ENCODE measurements at places on chromosomes 6 and 20.

DNA sequence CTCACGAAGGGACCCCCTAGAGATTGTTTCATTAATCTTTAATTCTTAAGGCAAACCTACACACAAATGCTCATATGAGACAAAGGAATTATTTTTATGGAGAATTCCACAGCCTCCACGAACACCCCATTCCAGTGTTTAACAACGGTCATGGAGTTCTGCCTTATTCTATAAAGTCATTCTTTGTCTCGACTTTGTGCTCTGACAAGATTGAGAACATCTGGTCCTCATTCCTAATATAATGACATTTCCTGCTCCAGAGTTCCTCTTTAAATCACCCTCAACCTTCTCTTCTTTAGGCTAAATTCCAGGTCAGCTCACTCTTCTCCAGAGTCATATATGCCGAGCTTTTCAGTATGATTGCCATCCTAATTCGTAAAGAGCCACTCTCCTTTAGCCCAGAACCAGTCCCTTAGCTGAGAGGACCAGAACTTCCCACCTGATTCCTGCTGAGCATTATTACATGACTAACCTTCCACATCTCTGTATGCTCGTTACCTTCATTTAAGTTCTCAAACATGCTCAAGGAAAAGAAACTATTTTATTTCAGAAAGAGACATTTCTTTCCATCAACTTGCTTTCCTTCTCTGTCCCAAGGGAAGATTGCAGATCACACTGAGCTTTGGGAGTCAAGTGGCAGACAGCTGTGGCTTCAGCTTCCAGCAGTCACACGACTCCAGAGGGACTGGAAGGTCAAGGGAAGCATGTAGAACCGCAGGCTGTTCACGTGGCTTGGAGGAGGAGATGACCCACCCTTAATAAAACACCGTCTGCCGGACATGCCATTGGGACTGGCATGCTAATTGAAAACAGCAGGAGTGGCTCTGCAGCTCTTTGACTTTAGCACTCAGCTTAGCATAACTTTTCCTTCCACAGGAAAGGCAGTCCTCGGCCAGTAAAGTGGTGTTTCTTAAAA is 467.1 kb upstream of the HSF2 start:
- no peak for DNase-seq

GRCh38 chr6:46998436-46999017 is 43.6 kb downstream of the ADGRF1 start:
- DNase-seq = no peak

DNA sequence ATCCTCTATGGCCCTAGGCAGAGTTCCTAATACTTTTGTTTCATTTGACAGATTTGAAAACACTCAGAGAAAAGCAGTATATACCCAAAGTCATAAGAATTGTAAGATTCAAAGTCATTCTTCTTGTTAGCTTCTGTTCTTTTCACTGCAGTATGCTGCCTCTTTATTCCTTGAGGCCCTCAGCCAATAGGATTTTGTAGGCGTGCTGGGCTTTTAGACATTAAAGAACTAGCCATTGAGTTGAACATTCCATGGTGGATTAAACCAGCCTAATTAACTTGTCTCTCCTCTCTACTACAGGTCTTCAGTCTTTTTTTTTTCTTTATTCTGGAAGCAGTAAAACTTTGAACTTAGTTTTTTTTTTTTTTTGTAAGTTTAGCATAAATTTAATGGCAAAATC is 186.3 kb downstream of the PLCB4 start:
- DNase-seq = no peak

GRCh38 chr6:3052481-3053230 is 15.6 kb upstream of the RIPK1 start:
- no peak for DNase-seq

GRCh38 chr20:62537649-62538292 is 62.0 kb upstream of the GATA5 start:
- DNase-seq = no peak

DNA sequence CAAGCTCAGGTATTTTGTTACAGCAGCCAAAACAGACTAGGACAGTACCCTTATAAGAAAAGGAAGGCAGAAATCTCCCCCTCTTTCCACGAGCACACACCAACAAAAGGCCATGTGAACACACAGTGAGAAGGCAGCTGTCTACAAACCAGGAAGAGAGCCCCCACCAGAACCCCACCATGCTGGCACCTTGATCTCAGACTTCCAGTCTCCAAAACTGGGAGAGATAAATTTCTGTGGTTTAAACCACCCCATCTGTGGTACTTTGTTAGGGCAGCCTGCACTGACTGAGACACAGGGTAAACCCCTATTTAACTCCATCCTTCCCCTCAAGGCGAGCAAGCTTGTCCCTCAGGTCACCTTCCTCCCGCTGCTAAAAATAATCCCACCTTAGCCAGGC is 475.8 kb upstream of the JARID2 start:
- DNase-seq = no peak

DNA sequence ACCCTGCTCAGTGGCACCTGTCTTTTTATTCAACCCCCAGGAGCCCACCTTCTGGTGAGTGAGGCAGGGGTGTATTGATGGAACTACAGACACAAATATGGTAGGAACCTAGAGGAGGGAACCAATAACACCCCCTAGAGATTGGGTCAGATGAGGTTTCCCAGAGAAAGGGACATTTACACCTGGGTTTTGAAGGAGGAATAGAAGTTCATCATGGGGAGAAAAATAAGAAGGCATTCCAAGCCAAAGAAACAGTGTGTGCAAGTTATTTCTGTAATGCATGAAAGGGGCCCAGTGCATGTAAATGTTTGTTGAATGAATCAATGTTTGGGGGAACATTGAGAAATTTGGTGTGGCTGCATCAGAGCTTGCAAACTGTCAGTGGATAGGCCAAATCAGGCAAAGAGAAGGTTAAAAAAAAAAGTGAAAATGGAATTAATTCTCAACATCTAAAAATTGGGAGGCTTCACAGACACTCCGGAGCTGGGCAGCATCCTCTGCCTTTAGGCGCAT is 11.1 kb upstream of the KIAA1755 start:
- no peak for DNase-seq

- no peak for DNase-seq
These were observed 88.0 kb upstream of the TULP1 start for GRCh38 chr6:35600659-35601125.

DNA sequence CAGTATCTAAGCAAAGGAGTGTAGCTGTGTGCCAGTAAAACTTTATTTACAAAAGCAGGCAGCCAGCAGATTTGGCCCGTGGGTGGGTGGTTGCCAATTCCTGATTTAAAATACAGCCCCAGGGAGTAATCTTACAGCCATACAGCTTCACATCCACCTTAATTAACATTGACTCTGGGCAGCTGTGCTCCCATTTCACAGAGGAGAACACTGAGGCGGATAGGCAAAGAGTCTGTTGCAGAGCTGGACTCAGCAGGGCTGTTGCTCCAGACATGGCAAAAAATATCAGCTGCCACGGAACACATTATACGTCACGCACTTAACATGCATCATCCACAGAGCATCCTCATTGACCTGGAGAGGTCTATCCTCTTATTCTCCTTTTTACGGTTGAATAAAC is 289.9 kb downstream of the DHX35 start:
- no peak for DNase-seq

- DNase-seq = no peak
These were observed 87.9 kb downstream of the CDC5L start for GRCh38 chr6:44475417-44475778.

- DNase-seq = peak; percentile 83
These were observed 34.9 kb downstream of the ANGPT4 start for GRCh38 chr20:881051-881782.

DNA sequence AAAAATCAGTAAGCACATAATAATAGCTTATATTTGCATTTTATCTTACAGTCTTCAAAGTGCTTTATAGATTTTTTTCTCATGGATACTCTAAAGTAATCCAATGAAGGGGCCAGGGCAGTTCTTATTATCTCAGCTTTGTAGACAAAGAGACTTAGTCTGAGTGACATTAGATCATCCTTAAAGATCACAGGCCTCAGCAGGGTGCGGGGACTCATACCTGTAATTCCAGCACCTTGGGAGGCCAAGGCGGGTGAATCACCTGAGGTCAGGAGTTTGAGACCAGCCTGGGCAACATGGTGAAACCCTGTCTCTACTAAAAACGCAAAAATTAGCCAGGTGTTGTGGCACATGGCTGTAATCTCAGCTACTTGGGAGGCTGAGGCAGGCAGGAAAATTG is 14.5 kb downstream of the FERMT1 start:
- no peak for DNase-seq

- DNase-seq = no peak
These were observed 227.2 kb upstream of the ASCC3 start for GRCh38 chr6:101108286-101108685.

GRCh38 chr6:66740346-66740745 is 1033.3 kb upstream of the EYS start:
- DNase-seq = no peak

- DNase-seq = peak; percentile 73
These were observed 37.3 kb upstream of the BTN3A2 start for GRCh38 chr6:26327450-26328264.

DNA sequence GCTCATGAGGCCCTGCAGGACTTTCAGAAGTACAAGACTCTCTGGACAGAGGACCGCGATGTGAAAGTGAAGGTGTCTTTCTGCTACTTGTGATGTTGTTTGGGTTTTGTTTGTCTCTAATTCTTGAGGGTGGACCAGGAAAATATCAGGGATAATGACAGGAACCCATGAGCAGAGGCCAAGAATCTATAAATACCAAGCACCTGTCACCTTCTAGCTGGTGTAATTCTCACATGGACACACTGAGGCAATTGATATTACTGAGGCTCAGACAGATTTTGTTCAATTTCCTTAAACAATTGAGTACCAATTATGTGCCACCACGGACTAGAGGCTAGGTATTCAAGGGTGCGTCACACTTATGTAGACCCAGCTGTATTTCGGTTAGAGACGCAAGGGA is 107.9 kb downstream of the DNAH8 start:
- DNase-seq = no peak

GRCh38 chr6:105424175-105424783 is 21.4 kb upstream of the PREP start:
- DNase-seq = peak; percentile 74

GRCh38 chr6:40349123-40349900 is 237.9 kb downstream of the LRFN2 start:
- no peak for DNase-seq

DNA sequence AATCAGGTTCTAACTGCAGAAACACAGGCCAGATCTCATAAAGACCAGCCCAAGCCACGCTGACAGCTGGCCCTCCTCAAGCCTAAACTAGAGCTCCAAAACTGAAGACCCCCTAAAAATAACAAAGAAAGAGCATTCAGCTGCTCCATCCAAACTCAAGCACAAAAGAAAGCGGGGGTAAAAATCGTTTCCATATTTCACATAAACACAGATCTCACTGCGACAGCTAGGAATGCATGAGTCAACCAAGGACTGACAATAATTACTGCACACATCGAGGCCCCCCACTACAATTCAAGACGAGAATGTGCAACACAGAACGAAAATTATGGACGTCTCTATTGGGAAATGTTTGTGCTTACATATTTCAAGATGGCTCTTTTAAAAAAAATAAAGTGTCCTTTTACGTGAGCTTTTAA is 31.1 kb downstream of the CNKSR3 start:
- DNase-seq = no peak

DNA sequence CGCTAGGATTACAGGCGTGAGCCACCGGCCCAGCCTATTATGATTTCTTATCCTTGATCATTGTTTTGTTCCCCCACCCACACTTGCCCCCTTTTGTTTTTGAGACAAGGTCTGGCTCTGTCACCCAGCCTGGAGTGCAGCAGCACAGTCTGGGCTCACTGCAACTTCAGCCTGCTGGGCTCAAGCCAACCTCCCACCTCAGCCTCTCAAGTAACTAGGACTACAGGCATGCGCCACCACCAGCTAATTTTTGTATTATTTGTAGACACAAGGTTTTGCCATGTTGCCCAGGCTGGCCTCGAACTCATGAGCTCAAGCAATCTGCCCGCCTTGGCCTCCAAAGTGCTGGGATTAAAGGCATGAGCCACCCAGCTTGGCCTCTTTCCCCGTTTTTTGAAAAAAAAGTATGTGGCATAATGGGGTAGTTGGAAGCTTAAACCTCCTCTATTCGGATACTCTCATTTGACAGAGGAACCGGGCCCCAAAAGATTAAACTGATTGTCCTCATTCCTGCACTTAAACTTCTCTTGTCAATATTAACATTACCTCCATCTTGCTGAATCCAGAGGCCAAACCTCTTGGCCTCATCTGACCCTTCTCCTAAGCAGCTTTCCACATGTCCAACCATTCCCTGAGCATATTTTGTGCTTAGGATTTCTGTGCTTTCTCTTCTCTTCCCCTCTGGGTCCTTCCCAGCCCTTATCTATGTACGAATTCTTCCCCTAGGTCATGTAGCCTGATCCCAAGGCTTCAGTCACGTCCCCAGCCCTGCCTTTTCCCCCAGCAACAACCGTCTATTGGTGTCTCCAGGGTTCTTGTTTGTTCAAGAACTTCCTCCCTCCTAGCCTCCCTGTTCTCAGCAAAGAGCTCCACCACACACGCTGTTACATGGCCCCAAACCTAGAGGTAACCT is 6.1 kb upstream of the EZR start:
- no peak for DNase-seq

- no peak for DNase-seq
These were observed 30.9 kb downstream of the MYH7B start for GRCh38 chr20:34986311-34987287.

GRCh38 chr6:143543435-143543834 is 31.9 kb upstream of the FUCA2 start:
- DNase-seq = peak; percentile 34

DNA sequence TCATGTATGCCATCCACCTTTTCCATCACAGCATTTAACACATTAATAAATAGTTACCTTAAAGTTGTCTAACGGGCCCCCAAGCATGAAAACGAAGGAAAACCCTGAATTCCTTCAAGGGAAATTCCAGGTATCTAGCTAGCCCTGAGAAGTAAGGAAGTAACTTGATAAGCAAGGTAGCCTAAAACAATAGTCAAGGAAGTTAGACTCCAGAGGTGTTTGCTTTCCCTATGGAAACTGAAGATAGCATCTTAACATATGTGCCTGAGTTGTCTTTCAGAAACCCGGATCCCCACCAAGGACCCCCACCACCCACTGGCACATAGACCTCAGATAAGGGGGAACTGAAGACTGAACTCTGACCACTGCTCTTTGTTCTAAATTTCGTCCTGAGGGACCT is 127.4 kb downstream of the TBXT start:
- no peak for DNase-seq

DNA sequence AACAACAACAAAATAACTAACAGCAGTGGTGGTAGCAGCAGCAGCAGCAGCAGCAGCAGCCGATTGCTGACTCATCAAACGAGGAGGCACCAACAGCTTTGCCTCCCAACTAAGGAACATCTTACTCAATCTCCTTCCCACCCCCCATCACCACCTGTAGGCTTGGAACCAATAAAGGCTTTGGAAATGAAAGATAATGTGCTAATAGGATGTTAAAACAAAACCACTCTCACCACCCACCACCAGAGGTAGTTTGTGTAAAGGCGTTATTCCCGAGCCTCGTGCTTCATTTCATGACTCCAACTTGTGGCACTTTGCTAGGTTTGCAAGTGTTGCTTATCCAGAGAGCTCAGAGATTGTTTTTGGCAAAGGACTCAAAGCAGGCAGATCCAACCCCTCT is 346.5 kb downstream of the CD83 start:
- peak; percentile 33 for DNase-seq

GRCh38 chr6:26324295-26324727 is 40.7 kb upstream of the BTN3A2 start:
- DNase-seq = no peak
